ENCODE measurements at places on chromosomes 13 and 19.

- no peak for DNase-seq
These were observed 435 bp upstream of the OBI1 start for GRCh38 chr13:78659450-78659730.

- DNase-seq = no peak
These were observed 32.1 kb downstream of the SMAD9 start for GRCh38 chr13:36887758-36888521.

- no peak for DNase-seq
These were observed 83.8 kb upstream of the KL start for GRCh38 chr13:32932376-32932775.

GRCh38 chr19:6242677-6243076, 37.1 kb downstream of the MLLT1 start:
- no peak for DNase-seq

DNA sequence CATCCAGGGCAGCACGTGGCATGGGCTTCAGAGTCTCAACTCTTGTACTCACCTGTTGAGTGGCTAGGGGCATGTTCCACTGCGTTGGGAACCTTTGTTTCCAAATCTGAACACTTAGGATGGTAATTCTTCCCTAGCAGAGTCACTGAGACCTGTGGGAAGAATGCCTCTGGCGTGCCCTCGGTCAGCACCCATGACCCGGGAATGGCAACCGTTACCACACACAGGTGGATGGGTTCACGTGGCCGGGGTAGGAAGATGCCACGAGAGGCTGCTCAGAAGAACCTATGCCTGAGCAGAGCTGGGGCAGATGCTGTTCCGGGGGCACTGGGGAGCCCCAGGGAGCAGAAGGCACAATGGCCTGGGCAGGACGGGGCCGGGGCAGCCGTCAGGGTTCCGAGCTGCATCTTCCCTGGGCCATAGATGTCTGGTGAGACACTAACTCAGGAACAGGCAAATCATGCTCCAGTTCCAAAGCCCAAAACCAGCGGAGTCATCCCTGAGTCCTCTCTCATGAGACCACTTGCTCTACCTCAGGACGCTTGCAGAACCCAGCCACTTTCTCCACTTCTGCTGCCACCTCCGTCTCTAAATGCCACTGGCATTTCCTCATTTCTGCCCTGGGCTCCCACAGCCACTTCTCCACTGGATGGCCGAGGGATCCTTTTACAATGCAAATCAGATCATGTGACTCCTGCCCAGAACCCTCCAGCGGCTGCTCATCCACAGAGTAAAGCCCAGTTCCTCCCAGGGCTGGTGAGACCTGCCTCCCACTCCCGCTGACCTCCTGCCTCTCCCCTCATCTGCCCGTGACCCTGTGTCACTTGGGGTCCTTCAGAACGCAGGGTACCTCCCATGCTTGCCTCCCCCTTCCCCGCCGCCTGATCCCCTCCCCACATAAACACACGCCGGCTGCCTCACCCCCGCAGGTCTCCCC, 36.7 kb downstream of the FAM124A start:
- DNase-seq = no peak

GRCh38 chr13:30523211-30523610, 57.5 kb upstream of the HMGB1 start:
- DNase-seq = no peak

GRCh38 chr19:52981329-52981728, 18.6 kb upstream of the ZNF816 start:
- no peak for DNase-seq

DNA sequence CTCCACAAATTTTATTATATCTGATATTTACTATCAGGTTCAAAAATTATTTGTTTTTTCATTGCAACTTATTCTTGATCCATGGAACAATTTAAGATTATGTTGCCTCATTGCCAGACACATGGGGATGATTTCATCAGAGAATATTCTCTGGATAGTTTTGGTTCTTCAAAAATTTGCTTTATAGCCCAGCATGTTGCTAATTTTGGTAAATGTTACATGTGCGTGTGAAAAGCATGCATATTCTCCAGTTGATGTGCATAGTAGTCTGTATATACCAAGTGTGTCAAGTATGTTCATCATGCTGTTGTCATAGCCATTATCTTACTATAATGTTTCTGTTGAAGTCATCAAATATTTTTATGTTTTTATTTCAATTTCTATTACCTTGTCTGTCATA, 122.3 kb downstream of the RFC3 start:
- DNase-seq = no peak

DNA sequence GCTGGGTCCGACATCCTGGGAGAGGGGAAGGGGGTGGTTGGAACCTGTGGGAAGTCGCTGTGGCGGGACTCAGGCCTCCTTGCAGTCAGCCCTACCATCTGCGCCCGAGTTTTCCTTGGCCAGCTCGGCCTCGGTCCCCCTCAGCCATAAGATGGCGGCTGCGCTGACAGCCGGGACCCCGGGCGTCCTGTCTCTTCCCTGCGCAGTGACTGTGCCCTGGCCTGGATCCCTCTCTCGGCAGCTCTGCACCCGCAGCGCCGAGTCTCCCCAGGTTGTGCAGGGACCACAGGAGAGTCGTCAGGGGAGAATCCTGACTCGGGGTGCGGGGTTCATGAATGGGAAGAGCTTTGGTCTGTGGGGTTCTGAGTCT, 345 bp downstream of the ZNF257 start:
- no peak for DNase-seq

- no peak for DNase-seq
These were observed 4.2 kb upstream of the OR7A17 start for GRCh38 chr19:14889994-14890642.

DNA sequence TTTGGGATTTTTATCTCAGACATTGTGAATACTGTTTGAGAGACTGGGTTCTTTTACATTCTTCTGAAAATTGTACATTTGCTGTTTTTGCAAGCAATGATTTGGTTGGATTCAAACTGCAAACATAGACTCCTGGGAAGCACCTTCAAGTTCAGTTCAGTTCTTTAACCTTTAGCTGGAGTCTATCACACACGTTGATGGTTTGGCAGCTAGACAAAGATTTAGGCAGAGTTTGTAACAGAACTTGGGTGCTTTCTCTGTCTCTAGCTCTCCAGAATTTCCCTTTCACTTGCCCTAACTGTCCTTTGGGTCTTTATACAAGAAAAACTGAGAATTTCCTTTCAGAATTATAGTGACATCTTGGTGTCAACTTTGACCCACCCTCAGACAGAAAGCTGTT, 556.6 kb downstream of the DIAPH3 start:
- DNase-seq = no peak

GRCh38 chr13:30744056-30744680, 8.8 kb downstream of the ALOX5AP start:
- peak; percentile 74 for DNase-seq

DNA sequence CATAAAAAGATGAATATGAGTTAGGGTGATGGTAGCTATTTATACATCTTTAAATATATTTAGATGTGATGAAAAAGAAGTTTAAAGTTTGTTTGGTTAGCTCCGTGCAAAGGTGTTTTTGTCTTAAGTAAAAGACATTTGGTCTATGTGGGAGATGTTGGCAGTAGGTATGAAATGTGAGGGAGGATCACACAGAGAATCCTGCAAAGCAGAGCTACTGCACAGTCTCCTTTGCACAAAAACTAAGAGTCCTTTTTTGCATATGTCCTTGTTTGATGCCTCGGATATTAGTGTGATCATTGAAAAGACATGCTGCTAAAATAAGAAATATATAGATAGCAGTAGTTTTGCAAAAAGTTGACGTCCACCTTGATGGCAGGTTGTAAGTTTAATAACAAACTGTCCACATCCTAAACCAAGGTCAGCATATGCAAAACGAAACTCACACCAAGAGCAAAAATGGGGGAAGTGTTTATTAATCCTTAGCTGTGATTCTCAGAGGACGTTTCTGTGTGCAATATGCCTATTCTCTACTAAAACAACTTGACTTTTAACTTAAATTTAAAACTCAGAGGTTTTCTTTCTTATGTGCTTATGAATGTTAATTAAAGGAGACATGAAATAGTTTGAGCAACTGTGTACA, 870.1 kb downstream of the PCDH9 start:
- no peak for DNase-seq

DNA sequence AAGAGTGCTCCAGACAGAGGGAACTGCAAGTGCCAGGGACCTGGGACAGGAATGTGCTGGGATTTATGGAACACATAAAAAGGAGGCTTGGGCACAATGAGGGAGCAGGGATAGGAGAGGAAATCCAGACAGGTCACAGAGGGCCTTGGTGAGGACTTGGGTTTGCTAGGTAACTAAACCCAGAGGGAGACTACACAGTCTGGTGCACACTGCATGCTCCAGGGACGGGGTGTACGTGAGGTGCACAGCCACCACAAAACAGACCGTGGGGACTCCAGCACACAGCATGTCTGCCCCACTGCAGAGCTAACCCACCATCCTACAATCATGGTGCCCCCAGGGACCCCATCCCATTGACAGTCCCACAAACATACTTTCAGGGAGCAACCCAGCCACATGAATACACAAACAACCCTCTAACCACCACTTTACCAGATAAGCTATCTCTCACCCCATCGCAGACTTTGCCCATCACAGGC, 5.5 kb upstream of the ZFP36 start:
- no peak for DNase-seq

GRCh38 chr13:108963846-108964600, 334.6 kb downstream of the MYO16 start:
- DNase-seq = no peak

GRCh38 chr13:68982961-68983619, 1124.5 kb upstream of the ATXN8OS start:
- no peak for DNase-seq

DNA sequence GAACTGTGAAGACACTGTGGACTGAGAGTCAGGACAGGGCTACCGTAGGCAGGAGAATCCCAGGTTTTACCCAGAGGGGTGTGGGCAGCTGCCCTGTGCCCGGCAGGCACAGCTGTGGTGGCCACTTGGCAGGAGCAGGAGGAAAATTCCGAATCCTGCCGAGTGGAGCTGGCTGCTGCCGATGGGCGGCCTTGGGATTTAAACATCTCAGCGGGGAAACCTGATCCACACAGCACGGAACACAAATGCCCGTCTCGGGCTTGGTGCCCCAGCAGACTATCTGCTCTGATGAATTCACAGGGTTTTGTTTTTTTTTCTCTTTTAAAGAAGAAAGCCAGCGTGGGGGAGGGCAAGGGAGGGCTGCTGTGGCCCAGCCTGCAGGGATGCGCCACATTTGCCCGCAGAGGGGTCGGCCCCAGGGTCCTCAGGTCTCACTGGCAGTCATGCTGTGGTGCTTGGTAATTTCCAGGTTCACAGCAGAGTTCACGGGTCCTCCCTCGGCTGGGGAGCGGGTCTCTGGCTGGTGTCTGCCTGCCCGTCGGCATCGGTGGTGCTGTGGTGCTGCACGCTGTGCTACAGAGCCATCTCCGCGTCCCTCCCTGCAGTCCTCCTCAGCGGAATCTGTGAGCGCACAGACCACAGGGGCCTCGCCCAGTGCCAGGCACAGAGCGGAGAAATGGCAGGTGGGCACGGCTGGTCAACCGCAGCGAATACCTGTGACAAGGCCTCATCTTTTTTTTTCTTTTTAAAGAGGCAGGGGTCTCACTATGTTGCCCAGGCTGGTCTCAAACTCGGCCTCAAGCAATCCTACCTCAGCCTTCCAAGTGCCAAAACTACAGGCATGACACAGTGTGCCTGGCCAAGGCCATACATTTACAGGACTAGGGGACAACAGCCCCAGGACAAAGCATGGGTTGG, 28.1 kb downstream of the MPND start:
- DNase-seq = no peak

DNA sequence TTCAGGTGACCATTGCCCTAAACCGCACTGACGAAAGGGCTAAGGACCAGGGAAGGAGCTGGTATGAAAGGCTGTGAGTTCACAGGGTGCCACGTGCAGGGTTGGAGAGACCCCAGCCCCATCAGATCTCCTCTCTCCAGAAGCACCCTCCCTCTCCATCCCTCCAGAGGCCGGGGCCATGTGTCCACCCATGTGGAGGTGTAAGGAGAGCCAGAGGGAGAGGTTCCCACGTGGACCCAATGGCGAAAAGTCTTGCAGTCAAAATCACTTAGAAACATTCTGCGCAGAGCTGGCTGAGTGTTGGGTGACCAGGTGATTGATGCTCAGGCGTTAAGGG, 168.3 kb downstream of the COL4A1 start:
- DNase-seq = no peak

DNA sequence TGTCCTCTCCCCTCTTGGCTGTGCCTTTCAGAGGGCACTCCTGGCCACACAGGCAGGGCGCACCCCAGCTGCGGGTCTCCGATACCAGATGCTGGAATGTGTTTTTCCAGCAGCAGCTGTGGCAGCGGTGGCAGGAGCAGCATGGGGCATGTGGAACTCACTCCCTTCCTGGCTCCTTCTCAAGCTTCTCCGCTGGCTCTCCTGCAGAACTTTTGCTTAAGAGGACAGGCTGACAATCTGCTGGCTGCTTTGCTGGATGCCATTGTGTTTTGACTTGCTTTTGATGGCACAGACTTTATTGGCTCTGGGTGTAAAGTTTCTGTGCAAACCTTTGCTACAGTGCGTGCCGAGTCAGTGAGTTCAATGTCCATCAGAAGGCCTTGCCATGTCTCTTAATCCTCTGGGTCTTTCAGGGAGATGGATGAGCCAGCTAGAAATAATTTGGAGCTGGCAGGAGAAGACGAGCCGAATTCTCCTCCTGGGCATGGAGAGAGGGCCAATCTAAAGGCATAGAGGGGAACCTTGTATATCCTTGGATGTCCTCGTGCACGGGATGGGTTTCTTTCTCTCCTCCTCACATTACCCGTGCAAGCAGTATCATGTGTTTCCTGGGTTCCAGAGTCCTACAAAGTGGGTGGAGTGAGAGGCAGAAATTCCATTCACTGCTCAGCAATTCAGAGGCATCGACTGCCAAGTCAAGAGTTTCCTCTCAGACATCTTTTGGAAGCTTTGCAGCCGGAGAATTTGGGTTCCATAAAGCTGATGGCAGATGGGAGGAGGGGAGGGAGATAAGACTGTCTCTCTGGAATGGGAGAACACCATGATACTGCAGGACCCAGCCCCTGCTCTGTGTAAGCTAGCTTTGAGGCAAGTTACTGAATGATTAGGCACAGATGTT, 231.2 kb downstream of the FGF9 start:
- DNase-seq = no peak

DNA sequence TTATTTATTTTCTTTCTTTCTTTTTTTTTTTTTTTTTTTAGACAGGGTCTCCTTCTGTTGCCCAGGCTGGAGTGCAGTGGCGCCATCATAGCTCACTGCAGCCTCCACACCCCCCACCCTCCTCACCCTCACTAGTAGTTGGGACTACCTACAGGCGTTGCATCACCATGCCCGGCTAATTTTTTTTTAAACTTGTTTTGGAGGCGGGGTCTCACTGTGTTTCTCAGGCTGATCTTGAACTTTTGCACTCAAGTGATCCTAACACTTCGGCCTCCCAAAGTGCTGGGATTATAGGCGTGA, 33.6 kb downstream of the GJA3 start:
- no peak for DNase-seq

GRCh38 chr19:12773571-12773970, 1.8 kb downstream of the HOOK2 start:
- DNase-seq = no peak
